ENCODE measurements at places on chromosomes 1 and 21. TPM values are rescaled to one million over a fixed set of nuclear protein-coding genes. Genes with fewer than 3 reads are reported as not detected.

Gene TMEM61
- total RNA-seq, result not detected

Gene GJA5
- not detected for total RNA-seq

Gene GJA8
- total RNA-seq, result not detected

Gene SELP
- total RNA-seq, result 0.66 TPM

Gene CFAP45
- total RNA-seq, result 0.91 TPM

Gene GSTM5
- not detected for total RNA-seq

Gene BSND
- not detected for total RNA-seq

Gene LRRC71
- not detected for total RNA-seq

Gene OR2L13
- not detected for total RNA-seq

Gene RASSF5
- total RNA-seq, result 210 TPM

Gene SPRR1A
- total RNA-seq, result not detected

Gene KIF21B
- total RNA-seq, result 109 TPM

Gene LDLRAD1
- not detected for total RNA-seq

Gene CACHD1
- 0.18 TPM for total RNA-seq

Gene C1orf210
- total RNA-seq, result not detected

Gene APCS
- total RNA-seq, result not detected

Gene TRNP1
- not detected for total RNA-seq

Gene F13B
- total RNA-seq, result not detected

Gene KLF17
- not detected for total RNA-seq

Gene ACKR1
- total RNA-seq, result not detected

Data from activated naive CD4-positive, alpha-beta T cell treated with anti-CD3 and anti-CD28 coated beads, Interleukin-2, amount 10 ng/mL, durations not matched to agents 5 hours and 36 hours (primary cell).